ENCODE measurements at places on chromosomes 5 and 9.

DNA sequence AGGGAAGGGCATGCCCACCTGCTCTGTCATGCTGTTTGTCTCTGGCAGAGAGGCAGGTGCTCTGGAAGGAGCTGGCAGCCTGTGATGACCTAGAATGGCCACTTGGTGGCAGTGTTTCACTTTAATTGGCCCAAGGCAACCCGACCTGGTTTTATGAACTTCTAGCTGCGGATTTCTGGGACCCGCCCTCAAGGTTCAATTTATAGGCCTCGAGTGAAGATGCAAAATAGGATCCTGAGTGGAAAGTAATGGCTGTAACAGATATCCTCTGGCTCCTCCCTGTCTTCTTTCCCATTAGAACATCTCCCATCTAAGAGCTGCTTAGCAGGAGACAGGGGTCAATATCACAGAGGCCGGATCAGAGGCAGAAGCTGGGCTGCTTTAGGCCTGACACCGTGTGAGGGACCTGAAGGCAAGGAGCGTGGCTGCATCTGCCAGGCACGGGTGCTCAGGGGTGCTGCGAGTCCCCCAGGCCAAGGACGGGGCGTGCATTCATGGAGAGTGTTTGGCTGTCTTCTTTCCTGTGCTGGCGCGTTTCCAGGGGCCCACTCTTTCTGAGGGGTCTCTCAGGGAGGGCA is 56.7 kb upstream of the SLC28A3 start:
- DNase-seq: peak; percentile 29

DNA sequence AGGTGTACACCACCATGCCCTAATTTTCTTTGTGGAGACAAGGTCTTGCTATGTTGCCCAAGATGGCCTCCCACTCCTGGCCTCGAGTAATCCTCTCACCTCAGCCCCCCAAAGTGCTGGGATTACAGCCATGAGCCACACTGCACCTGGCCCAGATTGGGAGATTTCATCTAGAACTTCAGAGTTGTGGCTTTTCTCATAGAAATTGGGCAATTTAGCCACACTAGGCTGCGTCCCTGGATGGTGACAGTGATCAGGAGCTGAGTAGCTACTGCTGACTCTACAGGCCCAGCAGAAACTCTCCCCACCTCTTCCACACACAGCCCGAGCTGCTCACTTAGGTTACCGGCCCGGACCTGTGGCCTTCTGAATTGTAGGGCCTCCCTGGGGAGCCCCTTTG is 7.7 kb downstream of the PFN3 start:
- DNase-seq: no peak

GRCh38 chr9:23826120-23826629 is at the start of gene ELAVL2:
ELAVL2 (minus strand) TSS chr9:23826240; CDS start chr9:23762234, 64,006 bp downstream.
- peak; percentile 97 for DNase-seq

DNA sequence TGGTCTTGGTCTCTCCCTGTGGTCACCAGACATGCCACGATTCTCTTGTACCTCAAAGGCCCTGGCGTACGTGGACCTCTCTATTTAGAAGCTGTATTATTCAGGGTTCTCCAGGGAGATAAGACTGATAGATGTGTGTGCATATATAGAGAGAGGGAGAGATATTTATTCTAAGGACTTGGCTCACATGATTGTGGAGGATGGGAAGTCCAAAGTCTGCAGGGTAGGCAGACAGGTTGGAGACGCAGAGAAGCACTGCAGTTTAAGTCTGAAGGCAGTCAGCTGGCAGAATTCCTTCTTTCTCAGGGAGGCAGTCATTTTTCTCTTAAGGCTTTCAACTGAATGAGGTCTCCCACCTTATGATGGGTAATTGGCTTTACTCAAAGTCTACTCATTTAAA is 16.3 kb downstream of the C9orf57 start:
- no peak for DNase-seq

- DNase-seq: no peak
Measured at GRCh38 chr9:20343325-20343724, 279.0 kb downstream of the MLLT3 start.

DNA sequence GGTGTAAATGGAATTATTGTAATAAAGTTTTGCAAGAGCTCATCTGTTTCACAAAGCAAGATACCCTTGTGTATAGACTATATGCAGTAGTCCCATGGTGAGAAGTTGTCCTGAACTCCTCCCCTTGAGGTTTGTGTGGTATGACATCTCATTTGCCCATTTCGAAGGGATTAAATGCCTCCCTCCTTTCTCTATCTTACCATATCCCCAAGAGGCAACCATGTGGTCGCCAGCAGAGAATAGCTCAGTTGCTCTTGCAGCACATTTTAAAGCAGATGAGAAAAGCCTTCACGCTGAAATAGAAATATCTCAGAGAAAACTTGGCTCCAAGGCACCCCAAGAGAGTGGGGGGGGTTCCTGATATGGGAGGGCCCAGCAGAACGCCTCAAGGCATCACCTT is 4.6 kb downstream of the SEMA6A start:
- DNase-seq: no peak

DNA sequence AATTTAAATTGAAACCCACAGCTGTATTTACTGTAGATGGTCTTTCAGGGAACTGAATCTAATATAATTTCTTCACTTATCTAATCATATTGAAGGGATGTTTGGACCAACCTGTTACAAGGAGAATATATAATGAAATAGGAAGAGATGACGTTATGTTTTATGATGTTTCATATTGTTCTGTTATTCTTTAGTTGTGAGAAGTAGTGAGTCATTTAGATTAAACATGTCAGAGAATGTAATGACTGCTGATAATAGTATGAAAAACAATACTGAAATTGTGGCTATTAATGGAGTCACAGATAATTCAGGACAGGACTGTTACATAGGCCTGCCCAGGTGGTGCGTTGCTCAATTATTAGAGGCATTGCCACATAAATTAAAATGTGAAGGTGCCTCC is 1993.4 kb downstream of the EFNA5 start:
- no peak for DNase-seq

GRCh38 chr9:16012621-16013020 is 459.8 kb downstream of the CCDC171 start:
- no peak for DNase-seq

- no peak for DNase-seq
Measured at GRCh38 chr5:151267491-151268260, 14.7 kb downstream of the GM2A start.

DNA sequence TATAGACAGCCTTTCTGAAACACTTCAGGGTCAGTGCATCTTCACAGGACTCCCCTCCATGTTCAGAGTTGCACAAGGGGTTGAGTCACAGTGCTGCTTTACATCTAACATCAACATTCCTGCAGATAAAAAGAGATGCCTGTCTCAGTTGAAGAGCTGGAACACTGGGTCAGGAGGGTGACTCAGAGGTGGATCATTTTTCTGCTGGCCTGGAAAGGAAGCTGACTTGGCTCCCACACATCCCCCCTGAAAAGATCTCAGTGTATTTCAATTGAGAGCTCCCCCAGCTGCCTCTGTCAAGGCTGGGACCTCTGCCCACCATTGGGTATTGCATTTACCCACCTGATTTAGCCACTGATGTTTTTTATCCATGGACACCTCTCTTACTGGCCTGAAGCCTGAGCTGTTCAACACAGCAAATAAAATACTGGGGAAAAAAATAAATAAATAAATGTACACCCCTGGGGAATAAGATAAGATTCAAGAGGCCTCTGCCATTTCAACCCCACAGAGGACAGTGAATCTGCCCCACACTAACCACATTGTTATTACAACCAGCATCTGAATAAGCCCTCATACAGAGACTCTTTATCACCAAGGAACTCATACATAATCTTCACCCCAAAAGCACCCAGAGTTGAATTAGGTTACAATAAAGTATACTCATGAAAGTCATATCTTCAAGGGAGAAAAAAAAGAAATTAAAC is 716.4 kb downstream of the SEMA5A start:
- DNase-seq: no peak

DNA sequence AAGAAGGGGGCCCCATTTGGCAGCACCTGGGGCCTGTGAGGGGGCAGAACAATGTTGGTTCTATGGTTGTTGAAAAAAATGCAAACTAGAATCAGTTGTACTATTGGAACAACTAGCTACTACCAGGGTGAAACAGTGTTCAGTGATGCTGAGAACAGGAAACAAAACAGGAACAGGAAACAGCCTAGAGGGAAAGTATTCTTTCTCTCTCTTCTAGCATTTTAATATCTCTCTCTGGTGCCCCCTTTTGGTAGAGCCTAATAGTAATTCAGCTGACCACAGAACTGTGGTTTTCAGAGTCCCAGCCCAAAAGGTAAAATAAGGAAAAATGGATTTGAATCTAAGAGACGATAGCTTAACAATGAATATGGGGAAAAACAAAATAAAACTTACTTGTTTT is 138.0 kb upstream of the KCNN2 start:
- no peak for DNase-seq

- no peak for DNase-seq
Measured at GRCh38 chr9:38057416-38058195, 11.4 kb downstream of the SHB start.

DNA sequence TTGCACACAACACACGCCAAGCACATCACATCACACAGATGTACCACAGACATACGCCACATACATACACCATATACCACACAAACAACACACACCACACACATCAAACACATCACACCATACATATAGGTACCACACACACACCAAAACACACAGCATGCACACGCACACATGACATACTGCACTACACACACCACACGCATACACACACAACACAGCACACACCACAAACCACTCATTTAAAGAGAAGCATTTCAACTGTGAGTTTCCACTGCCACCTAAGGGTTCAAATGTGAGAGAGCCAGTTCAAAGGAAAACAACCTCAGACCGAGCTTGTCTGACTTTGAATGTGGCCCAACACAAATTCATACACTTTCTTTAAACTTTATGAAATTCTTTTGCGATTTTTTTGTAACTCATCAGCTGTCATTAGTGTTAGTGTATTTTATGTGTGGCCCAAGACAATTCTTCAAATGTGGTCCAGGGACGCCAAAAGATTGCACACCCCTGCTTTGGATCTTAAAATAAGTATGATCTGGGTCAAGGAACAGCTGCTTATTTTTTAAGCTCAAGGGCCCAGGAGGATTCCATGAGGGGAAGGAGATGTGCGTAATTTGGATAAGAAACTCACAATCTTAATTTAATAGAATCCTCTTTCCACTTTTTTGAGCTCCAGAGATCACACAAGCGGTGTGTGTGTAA is 494.6 kb downstream of the GADD45G start:
- no peak for DNase-seq

- DNase-seq: no peak
Measured at GRCh38 chr5:150694612-150695011, 6.2 kb downstream of the RBM22 start.

DNA sequence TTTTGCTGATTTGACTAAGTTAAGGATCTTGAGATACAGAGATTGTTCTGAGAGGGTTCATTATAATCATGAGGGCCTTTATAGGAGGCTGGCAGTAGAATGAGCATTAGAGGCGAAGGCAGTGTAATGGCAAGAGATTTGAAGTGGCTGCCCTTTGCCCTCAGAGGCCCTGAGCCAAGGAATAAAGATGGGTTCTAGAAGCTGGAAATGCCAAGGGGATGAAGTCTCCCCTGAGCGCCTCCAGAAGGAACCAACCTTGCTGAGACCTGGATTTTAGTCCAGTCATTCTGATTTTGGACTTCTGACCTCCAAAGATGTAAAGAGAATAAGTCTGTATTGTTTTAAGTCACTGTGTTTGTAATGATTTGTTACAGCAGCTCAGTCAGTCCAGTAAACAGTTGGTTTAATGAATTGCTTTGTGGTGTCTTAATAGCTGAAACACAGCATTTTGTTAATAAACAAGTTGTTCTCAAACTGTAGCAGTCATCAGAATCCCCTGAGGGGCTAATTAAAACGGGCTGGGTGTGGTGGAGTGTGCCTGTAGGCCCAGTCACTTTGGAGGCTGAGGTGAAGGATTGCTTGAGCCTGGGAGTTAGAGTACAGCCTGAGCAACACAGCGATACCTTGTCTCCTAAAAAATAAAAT is 23.2 kb downstream of the GLRX start:
- no peak for DNase-seq

DNA sequence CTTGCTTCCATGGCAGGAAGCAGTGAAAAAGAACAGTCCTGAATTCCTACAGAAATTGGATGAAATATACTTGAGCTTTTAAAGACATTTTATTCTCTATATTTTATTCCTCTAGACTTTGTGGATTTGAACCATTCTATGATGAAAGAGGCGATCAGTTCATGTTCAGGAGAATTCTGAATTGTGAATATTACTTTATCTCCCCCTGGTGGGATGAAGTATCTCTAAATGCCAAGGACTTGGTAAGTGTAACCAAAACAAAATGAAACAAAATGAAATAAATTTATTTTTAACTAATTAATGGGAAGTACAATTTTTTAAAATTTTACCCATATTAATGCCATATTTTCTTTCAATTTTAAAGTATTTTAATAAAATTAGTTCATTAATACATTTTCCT is 34.1 kb downstream of the STARD4 start:
- no peak for DNase-seq

- DNase-seq: no peak
Measured at GRCh38 chr5:39019254-39019653, 54.9 kb downstream of the RICTOR start.
